ENCODE measurements at places on chromosomes 1 and 21.

DNA sequence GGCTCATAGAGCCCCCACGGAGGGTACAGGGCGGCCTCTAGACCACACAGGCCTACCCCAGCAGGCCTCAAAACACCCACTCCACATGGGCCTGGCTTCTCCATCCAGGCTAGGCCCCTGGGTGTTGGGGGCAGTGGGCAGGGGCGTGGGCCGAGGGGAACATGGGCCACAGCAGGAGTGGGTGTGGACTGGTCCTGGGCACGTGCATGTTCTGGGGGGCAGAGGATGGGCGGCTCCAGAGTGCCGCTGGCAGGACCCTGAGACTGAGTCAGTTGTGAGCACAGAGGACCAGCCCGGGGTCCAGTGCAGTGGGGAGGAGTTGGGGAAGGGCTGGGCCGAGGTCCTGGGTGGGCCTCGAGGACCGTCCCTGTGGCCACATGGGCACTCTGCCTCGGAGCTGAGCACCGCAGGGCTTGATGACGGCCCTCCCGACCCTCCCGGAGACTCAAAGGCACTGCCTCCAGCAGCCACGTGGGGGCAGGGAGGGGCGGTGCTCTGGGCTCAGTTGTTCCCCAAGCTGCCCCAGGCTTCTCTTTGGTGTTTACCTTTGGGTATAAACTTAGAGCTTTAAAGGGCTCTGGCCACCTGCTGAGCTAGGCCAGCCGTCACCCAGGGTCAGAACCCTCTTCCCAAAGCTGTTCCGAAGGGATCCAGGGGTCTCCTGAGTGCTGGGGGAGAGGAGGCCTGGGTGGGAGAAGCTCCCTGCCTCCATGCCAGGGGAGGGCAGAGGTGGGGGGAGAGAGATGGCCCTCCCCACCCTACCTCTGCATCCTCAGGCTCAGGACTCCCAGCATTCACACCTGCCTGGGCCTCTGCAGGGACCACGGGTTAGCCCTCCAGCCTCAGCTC, 79.9 kb downstream of the MORN1 start:
- DNase-seq, result peak; percentile 48

GRCh38 chr21:29640080-29640508, 299.7 kb downstream of the GRIK1 start:
- no peak for DNase-seq

- DNase-seq, result no peak
These were observed 135.8 kb downstream of the SYF2 start for GRCh38 chr1:25096307-25097150.

- no peak for DNase-seq
These were observed 541.7 kb downstream of the SMYD3 start for GRCh38 chr1:245965398-245965797.

GRCh38 chr1:36641776-36642175, 159.1 kb upstream of the CSF3R start:
- DNase-seq, result no peak

DNA sequence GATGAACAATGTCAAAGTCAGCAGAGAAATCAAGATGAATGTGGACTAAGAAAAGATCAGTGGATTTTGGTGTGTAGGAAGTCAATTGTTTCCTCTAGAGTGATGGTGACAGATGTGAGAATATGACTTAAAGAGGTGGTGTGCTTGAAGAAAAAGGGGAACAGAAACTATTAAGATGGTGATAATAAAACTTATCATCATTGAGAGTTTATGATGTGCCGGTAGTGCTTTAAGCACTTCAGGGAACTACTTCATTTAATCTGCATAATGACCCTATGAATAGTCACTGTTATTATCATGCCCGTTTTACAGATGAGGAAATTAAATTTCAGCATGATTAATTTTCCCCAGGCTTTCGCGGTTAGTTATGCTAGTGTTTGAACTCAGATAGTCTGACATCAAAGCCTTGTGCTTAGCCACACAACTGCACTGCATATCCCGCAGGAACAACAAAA, 246.9 kb upstream of the LRRC7 start:
- no peak for DNase-seq

GRCh38 chr1:241640867-241641622, 876 bp upstream of the CHML start:
- DNase-seq, result no peak

DNA sequence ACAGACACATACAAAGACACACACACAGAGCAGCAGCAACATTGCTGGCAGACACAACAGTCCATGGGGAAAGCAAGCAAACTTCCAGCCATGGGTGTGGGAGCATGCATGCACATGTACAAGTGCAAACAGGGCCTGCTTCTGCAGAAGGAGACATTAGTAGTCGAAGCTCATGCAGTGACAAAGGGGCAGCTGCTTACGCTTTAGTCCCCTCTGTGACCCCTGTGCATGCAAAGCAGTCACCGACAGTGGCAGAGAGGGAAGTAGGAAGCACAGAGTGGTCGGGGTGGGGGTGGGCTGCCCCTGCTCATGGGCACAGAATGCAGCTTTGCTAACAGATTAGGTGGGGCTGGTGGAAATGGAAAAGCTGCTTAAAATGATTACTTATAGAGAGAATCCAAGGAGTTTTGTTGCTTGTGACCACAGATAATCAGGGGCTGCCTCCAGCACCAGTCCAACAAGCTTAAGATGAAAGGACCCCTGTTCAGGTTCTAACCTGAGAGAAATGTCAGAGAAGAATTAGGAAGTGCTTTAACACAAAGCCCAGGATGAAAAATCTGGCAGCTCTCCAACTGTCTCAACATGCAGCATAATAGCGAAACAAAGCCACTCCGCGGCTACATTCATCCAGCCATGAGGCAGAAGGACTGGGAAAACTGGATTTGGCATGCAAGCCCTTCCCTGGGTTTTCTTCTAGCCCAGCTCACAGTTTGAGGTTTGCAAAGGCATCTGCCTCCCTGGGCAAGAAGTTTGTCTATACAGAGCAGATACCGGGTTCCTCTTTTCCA, 378.9 kb downstream of the KCNH1 start:
- DNase-seq, result no peak

- no peak for DNase-seq
These were observed 115.0 kb downstream of the TGFB2 start for GRCh38 chr1:218459878-218460711.

DNA sequence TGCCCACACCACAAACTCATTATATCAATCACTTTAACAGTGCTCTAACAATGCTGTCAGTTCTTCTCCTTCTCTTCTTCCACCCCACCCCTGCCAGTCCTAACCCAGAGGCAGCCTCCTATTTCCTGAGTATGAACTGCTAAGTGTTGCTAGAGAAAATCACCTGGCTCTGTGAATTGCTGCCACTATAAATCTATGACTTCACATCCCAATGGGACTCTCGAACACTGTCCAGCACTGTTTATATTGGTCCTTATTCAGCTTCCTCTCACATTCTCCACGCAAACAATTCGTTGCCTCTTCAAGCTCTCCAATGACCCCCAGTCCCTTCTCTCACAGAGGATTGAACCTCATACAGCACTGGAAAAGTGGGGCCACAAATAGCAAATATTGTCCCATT, 27.0 kb upstream of the USH2A start:
- no peak for DNase-seq

DNA sequence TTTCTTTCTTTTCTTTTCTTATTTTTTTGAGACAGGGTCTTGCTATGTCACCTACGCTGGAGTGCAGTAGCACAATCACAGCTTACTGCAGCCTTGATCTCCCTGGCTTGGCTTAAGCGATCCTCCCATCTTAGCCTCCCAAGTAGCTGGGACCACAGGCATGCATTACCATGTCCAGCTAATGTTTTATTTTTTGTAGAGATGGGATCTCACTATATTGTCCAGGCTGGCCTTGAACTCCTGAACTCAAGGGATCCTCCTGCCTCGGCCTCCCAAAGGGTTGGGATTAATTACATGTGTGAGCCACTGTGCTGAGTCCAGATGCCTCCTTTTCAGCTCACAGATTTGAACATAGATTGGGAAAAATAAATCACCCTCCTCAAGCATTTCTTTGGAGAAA, 95.7 kb downstream of the UROD start:
- DNase-seq, result no peak

- no peak for DNase-seq
These were observed 32.4 kb downstream of the MORN1 start for GRCh38 chr1:2358651-2359640.

- no peak for DNase-seq
These were observed 69.1 kb upstream of the TINAGL1 start for GRCh38 chr1:31507221-31507620.

DNA sequence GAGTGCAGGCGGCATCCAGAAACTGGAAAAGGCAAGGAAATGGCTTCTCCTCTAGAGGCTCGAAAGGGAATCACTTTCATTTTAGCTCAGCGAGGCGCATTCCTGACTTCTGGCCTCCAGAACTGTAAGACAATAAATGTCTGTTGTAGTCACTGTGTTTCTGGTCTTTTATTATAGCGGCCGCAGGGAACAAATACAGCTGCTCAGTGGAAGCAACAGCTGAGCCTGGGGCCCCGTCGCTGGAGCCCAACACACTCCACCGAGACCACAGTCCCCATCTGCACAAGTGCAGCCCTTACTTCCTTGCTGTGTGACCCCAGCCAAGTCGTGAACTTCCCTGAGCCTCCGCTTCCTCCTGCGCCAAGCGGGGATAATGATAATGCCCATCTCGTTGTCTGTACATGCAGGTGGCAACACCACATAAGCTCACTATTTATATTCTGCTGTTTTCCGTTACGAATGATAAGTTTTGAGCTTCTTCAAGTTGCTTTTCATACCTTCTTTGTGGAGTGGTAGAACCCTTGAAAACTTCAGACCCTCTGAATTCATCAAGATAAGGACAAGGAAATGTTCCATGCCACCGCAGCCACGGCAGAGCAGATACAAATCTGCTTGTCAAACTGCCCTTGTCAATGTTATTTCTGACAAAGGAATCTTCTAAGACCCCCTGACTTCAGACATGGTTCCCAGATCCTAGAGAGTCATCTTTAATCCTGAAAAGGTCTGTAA, 3.2 kb upstream of the LAPTM5 start:
- no peak for DNase-seq

DNA sequence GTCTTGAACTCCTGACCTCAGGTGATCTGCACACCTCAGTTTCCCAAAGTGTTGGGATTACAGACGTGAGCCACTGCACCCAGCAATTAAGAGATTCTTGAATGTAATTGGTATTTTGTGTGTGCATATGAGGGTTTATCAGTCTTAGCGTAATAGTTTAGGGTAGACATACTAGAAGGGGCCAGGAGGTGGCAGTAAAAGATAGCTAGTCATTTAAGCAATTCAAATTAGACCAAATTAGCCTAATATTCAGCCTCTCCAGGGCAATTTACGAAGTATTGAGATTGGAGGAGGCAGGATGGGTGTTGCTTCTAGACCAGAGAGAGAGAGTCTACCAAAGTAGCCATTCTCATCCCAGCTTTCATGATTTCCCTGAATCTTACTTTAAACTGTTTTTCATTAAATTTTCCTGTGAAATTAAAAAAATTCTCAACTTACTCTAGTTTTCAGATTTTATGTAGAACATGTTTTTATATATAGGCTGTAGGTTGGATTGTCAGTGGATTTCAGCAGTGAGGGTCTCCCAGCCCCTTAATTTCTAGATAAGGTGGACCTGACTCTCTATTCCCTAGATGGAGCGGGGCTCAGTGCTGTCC, 119.7 kb downstream of the HHAT start:
- peak; percentile 82 for DNase-seq

DNA sequence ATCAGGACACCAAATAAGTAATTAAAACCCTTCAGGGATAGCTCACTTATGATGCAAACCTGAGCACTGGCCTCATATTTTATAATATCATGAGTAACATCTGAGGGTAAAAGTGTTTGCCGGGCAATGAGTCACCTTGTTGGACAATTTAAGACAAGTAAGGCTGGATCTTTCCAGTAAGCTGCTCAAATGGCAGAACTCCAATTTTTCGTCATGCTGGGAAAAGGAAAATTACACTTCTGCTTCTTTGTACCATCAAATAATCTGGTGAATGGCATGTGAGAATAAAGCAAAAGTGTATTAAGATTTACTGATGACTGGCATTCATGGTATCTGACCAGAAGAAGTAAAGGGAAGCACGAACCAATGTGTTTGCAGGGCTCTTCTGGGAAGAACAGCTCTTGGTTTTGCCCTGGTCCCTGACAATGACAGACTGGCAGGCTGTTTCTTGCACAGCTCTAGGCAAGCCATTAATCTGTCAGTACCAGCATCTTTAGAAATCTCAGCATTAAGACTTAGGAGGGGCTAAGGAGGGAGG, 392.2 kb downstream of the VAV3 start:
- peak; percentile 21 for DNase-seq

- DNase-seq, result no peak
These were observed 15.1 kb upstream of the HEATR1 start for GRCh38 chr1:236619398-236619797.

DNA sequence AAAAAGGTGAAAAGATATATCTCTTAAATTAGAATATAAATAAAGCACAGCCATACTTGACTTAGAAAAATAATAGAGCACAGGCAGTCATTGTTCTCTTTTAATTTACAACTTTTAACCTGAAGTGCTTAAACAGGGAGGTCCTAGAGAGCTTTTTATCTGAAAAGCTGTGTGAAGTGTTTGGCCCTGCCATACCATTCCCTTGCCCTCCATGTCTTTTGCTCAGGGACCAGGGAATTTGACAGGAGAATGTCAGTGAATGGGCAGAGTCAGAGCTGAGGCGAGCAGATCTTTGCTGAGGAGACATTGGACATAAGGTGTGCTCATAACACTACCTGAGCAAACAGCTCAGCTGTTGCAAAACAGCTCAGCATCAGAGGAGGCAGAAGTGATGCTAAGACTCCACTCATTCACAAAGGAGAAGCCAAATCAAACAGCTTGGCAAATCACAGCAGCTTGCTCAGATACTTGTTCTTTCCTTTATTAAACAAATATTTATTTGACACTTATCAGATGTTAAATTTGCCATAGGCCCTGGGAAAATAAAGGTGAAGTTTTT, 14.9 kb upstream of the MGST3 start:
- no peak for DNase-seq

- no peak for DNase-seq
These were observed 19.7 kb upstream of the ARF1 start for GRCh38 chr1:228062812-228063211.

- DNase-seq, result no peak
These were observed 49.9 kb downstream of the CCN1 start for GRCh38 chr1:85630493-85630892.

- DNase-seq, result peak; percentile 88
These were observed 139.2 kb upstream of the KLHDC7A start for GRCh38 chr1:18341291-18342069.

DNA sequence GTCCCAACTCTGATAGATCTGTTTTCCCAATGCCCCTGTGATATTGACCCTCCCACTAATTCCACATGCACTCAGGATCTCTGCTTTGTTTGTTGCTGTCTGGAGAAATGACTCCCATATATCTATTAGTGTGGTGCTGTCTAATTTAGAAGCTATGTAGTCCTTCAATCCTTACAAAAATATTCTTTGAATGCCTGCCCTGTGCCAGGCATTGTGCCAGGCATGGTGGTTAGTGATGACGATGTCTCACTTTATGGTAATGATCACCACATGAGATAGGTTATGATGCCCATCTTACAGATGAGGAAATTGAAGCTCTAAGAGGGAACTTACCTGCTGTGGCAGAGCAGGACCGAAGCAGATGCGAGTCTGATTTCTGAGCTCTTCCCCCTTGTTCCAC, 12.9 kb downstream of the MYOG start:
- no peak for DNase-seq

All from NCI-H1694 treated with DMSO at 0.1 percent for 48 hours (cell line).